Inflammatory macrophage (primary cell): ENCODE measurements at places on chromosomes 6 and 20.

DNA sequence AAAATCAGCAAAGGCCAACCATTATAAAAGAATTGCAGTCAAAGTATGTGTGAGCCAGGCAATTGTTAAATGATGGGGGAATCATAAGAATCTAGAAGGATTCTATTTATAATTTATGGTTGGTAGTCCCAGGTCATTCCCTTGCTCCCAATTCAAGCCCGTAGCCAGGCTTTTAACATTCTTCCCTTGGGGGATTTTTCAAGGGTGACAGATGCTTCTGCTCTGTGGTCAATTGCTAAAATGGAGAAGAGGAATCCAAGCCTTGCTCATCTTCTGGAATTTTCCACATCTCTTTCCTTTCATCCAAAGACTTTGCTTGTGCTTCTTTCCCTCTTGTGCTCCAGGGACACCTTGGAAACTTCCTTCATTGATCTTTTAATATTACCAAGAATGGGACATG is 18.0 kb upstream of the BCAS1 start:
- no peak for DNase-seq

DNA sequence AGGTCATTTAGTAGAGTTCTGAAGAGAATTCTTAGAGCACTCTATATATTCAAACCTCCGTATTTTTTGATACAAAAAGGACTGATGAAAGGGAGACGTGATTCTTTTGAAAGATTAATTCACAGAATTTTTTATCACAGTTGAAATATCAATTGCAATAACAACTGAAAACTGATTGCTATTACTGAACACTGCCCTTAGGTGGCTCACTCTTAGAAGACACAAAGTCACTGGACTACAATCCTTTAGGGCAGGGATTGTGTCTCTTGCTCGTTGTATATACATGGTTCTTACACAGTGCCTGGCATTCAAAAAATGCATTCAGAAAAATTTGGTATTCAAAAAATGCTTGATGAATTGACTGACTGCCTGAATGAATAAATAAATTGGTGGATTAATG is 17.1 kb upstream of the CALHM6 start:
- DNase-seq, result peak; percentile 27

- no peak for DNase-seq
These were observed 10.9 kb downstream of the PLEKHG1 start for GRCh38 chr6:150610584-150610983.

GRCh38 chr6:34867484-34867883 is 20.4 kb downstream of the TAF11 start:
- no peak for DNase-seq

- DNase-seq, result no peak
These were observed 154.0 kb downstream of the KIF16B start for GRCh38 chr20:16419138-16419715.

GRCh38 chr20:41330343-41330720 is 10.3 kb upstream of the LPIN3 start:
- no peak for DNase-seq

DNA sequence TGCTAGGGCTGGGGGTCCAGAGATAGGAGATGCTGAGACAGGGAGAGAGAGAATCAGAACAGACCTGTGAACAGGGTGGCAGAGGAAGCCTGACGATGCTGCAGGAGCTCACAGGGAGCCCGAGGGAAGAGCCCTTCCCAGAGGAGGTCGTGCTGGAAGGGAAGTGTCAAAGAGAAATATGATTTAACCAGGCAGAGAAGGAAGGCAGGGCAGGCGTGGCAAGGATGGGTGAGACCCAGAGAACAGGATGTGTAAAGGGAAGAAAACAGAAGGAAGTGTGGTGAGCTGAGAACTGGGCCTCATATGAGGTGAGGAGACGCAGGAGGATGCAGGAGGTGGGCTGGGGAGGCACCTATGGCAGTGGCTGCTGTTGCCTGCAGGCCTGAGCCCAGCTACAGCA is 105.6 kb downstream of the ZDHHC14 start:
- DNase-seq, result no peak

GRCh38 chr6:46491201-46491627 is at the start of gene RCAN2:
Gene RCAN2, minus strand, starts transcription at chr6:46491449.
- no peak for DNase-seq

- no peak for DNase-seq
These were observed 84.8 kb upstream of the MPC1 start for GRCh38 chr6:166467436-166468000.

DNA sequence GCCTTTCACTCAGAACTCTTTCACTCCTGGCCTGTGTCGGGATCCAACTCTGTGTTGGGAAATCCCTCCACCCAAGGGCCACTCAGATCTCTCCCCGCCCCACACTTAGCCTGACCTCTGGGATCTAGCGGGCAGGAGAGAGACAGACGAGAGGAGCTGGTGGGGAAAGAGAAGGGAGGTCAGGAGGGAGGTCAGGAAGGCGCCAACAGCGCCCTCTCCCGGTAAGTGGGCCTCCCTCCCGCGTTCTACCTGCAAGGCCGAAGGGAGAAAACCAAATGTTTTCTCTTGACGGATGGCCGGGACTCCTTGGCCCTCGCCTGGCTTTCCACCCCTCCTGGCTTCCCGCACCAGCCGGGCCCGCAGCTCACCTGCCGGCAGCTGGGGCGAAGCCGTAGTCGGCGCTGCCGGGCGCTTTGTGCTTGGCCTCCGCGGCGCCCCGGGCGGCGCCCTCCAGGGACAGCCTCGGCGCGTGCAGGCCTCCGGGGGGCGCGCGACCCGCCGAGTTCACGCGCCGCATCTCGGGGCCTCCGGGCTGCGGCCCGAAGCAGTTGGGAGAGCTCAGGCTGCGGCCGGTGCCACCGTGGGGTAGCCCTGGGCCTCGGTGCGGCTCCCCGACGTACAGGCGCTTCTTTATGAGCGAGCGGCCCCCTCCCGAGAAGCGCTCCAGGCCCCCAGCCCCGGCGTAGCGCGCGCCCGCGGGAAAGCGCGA is 38.2 kb downstream of the C6orf132 start:
- peak; percentile 52 for DNase-seq

DNA sequence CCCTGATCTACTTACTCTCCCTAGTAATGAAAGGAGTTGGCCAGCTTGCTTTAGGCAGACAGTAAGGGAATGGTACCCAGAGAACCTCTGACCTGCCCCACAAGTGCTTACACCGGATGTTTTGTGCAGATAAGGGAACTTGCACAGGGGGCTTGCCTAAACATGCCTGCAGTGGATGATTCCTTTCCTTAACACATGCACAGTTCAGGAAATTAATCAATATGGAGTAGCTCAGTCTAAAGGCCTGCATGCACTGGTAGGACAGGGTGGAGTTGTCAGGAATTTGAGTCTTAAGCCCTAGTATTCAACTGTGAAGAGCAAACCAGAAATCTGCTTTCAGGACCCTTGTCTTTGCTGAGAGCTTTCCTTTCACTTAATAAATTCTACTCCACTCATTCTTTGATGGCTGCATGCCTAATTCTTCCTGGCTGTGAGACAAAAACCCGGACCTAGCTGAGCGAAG is 3.9 kb upstream of the TRIM38 start:
- no peak for DNase-seq
